ENCODE measurements at places on chromosomes 2 and 18.

- DNase-seq: no peak
Observed at GRCh38 chr2:60158262-60158661, 395.2 kb downstream of the BCL11A start.

DNA sequence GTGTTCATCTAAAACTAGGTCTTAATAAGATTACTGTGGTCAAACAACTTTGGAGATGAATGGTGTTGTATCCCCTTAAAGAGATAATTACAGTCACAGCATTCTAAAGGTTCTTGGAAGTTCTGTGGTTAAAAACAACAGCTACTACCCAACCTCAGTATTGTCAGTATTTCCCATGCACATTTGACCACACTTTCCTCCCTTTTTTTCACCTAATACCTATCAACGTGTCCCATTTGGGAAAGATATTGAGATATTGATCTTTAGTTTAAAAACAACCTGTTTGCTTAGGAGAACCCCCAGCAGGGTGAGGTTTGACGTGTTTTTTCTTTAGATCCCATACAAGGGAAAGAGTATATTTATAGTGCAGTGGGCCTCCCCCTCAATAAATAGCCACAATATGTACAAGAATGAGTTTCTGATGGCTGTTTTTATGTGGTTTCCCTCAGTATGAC lies 65.6 kb downstream of the WDR7 start:
- DNase-seq: no peak

DNA sequence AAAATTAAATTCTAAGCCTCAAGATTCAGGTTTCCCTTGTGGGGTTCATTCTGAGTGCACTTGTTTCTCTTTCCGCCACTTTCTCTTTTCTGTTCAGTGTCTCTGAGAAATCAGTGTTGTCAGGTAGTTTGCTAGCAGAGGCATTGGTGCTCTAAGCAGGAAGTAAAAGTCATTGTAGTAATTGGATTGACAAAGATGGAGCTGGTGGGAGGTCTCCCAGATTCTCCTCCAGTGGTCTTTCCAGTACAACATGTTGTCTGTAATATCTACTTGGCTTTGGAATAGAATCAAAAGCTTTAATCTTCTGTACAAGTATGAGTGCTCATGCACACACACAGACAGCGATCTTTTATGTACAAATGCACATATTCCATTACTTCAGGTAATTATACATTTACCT lies 135.6 kb downstream of the KLHL14 start:
- no peak for DNase-seq

DNA sequence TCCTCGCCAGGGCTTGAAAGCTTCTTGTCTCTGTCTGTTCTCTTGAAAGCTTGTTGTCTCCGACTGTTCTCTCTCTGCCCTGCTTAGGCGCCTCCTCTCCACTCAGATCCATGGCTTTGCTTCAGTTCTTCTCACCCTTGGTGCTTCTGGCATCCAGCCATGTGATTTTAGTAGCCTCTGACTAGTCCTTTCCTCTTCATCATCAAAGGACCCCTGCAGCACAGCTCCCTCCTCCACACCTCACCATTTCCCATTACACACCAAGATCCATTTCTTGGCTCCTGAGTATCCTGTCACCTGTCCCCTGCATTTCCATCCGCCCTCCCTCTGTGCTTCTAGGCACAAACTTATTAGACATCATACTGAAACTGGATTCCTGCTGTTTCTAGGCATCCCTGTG lies 59.4 kb downstream of the ZNF236 start:
- no peak for DNase-seq

- DNase-seq: no peak
Observed at GRCh38 chr2:49858657-49859056, 704.3 kb upstream of the FSHR start.

- DNase-seq: no peak
Observed at GRCh38 chr2:62727876-62728566, 22.5 kb downstream of the EHBP1 start.

DNA sequence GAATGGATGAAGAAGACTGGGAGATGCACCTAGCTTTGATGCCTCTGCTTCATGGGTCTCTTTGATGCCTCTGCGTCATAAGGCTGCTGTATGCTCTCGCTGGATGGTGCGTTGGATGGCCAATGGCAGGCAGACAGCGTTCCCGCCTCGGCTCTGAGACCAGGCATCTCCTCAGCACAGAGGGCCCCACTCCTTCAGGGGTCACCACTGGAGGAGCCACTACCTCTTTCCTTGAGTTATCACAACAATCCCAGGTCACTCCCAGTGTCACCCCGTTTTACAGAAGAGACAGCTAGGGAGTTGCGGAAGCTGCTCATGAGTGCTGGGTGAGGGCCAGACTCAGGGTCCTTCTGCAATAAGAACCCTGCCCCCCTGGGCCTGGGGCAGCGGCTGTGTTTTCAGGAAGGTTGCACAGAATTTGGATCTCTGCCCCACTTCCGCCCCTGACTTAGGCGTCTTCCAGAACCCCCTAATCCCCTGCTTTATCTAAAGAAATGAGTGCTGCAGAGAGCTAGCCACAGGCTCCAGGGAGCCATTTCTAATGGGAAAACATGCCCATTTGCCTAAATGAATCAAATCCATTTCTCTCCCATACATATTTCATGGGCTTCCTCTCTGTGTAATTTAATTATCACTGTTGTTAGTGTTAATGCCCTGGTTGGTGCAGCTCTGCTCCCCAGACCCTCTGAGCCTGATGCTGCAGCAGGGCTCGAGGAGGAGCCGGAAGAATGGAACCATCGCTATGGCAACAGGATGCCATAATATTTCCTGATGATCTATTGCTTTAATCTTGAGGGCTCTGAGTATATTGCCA lies 131.8 kb upstream of the HS6ST1 start:
- DNase-seq: no peak

DNA sequence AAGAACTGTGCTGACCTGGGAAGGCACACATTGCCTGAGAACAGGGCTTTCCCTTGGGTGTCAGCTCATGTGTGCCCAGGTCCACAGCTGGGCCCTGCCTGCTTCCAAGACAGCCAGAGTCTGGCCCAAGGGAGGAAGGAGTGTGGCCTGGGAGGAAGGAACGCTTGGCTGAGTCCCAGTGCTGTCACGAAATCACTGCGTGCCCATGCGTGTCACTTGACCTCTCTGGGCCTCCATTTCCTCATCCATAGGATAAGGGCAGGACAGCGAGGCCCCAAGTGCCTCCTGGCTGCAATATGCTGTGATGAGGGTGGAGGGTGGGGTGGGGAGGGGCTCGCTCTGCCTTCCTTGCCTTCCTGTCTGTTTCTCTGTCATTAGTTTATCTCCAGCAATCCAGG lies 642 bp upstream of the KCNK3 start:
- DNase-seq: no peak

GRCh38 chr18:11719050-11719449 lies 30.0 kb downstream of the GNAL start:
- no peak for DNase-seq

- no peak for DNase-seq
Observed at GRCh38 chr2:226122041-226122440, 677.6 kb downstream of the IRS1 start.

DNA sequence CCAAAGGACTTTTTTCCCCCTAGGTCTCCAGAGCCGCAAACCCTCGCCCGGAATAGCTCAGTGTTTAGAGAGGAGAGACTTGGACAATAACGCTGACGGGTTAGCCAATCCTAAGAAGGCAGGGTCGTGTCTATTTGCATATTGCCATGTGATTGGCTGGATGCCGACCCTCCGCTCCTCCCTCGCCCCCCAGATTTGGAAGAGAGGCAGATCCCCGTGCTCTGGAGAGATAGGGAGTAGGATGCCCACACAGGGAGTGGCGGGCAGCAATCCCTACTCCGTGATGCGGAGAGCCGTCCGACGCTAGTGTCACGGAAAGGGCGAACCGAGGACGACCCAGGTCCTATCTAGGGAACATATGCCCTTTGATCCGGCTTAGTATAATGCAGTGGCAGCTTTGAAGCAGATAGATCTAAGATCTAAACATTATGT lies 1.4 kb downstream of the WNT6 start:
- DNase-seq: no peak

- DNase-seq: no peak
Observed at GRCh38 chr2:101442042-101442666, 32.8 kb downstream of the RFX8 start.

DNA sequence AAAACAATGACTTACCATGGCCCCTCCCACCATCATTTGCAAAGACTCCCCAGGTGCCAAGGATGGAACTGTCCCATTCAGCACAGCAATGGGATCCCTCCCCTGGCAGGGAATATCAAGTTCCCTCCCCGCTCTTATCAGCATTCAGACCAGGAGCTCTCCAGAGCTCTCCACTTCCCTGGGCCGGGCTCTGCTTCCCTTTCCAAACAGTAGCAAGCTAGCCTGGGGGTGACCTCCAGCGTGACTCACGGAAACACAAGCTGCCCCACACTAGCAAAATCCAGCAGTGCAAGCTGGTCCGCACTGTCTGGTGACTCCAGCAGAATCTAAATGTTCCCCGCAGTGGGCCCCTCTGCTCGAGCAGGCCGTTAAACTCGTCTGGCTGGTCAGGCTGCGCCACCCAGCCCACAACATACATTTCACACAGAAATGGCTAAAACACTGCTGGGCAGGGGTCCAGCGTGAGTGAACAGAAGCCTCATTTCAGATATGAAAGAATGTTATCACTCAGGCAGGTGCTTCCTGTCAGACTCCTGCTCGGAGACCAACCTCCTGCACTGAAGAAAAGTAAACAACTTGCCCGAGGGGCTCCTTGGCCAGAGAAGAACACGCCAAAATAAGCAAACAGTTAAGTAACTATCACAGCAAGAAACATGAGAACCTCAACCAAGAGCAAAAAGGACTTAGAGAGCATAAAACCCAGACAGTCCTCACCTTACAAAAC lies 33.9 kb downstream of the STAT1 start:
- DNase-seq: peak; percentile 94

DNA sequence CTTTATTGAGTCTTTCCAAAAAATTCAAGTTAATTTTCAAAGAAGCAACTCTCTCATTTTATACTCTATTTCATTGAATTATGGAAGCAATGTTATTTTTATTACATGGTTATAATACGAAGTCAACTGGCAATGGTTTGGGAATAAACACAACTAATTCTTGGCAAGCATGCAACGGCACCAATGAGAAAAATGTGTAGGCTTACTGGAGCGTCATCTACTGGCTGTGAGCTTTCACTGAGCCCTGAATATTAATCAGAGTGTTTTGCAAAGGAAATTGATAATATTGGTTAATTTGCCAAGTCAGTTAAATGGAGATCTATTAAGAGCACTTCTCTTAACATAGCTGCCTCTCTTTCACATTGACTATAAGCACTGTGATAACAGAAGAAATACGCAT lies 163.9 kb downstream of the IKZF2 start:
- DNase-seq: no peak

GRCh38 chr2:152676461-152676860 lies 40.8 kb downstream of the PRPF40A start:
- no peak for DNase-seq

GRCh38 chr2:196309691-196310090 lies 138.3 kb upstream of the STK17B start:
- DNase-seq: no peak

DNA sequence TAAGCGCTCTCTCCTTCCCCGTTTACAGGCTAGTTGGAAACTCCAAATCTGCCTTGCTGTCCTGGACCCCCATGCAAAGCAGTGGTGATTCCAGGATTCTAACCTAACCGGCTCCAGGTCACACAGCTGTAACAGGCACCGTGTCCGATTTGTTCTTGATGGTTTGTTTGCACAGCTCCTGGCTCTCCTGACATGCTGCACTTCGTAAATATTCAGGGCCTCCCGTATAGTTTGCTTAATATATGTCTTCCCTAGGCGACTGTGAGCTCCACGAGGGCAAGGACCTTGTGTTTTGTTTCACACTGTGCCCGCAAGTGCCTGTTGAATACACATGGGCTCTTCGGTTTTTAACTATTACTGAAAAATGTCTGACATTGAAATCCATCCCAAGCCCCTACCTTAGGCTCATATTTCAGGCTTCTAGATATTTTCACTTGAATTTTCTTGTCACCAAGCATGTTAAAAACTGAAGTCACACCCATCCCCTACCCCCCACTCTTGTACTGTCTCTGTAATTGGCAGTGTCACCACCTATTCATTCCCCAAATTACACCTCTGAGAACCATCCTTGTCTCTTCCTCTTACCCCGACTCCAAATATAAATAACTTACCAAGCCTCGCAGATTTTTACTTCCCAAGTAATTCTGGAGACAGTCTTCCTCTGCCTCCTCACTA lies 1.0 kb upstream of the PUM2 start:
- DNase-seq: no peak

DNA sequence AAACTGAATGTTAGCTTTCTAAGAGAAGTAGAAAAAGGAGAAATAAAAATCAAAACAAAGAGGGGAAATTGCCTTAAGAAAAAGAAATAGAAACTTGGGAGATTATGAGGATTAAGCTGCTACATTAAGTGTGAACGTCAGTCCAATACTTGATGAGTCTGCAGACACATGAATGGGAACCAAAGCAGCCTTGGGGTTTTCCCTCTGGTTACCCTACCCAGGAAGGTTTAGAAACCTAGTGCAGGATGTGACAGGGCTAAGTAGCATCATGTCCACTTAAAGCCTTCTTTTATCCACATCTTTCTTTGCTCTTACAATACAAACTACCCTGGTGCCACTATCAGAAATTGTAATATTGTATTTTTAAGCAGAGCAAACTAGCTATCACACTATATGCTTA lies 22.3 kb downstream of the SLC35F5 start:
- no peak for DNase-seq

DNA sequence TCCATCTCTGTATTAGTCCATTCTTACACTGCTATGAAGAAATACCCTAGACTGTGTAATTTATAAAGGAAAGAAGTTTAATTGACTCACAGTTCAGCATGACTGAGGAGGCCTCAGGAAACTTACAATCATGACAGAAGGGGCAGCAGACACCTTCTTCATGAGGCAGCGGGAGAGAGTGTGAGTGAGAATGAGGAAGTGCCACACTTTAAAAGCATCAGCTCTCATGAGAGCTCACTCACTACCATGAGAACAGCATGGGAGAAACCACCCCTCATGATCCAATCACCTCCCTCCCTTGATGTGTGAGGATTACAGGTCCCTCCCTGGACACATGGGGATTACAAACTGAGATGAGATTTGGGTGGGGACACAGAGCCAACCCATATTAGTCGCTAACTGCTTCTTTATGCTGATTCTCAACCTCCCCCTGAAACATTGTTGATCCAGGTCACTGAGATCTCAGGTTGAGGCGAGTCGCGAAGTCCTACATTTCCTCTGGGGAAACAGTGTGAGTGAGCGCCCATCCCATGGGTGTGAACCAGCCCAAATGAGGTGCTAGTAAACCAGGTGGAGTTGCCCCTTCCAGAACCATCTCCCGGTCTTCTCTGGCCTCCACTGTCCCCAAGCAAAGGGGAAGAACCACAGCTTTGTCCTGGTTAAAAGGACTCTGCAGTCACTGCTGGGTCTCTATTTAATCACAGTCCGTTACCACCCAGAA lies 123.8 kb downstream of the CAPN13 start:
- DNase-seq: peak; percentile 31

- no peak for DNase-seq
Observed at GRCh38 chr2:182359027-182359989, 67.5 kb downstream of the PDE1A start.

- DNase-seq: no peak
Observed at GRCh38 chr2:3642521-3643215, 15.3 kb upstream of the ALLC start.
